Right lung (tissue), 10 donors: ENCODE measurements at places on chromosomes 5 and 9. TPM values are rescaled to one million over a fixed set of nuclear protein-coding genes. Genes with fewer than 3 reads are reported as not detected.

RLN2 gene
- polyA plus RNA-seq: 2.0 TPM

KIAA1191 gene
- 174 TPM for polyA plus RNA-seq

DNA sequence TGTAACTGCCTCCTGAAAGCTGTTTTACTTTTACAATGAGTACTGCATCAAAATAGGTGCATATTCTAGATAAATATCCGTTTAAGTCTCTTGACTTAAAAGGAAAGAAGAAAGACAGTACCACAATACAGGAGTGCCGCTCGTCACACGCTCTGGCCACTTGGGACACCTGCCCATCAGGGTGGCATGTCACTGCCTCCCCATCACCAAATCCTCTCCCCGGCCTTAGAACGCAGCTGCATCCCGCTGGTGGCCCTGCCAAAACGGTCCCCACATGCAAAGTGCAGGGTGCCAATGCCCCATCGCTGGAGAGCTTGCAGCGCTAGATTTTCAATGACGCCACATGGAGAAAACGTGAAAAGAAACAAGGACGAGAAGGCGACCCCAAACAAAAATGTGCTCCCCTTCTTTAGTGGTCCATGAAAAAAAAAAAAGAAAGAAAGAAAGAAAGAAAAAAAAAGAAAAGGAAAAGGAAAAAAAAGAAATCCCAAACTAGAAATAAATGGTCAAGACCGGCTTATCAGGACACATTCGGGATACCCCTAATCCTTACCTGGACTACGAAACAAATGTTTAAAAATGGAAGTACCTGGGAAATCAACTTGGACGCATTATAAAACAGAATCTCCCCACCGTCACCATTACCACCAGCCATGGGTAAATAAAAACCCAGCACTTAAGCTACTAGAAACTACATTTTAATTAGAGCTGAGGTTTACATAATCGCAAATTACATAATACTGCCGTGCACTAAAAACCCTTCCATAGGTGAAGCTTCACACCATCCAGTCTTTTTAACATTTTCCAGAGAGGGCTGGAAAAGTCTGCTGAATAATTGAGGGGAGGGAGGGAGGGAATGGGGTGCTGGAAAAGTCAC lies 1.0 kb downstream of the ANKH start:
- no peak for DNase-seq

DNA sequence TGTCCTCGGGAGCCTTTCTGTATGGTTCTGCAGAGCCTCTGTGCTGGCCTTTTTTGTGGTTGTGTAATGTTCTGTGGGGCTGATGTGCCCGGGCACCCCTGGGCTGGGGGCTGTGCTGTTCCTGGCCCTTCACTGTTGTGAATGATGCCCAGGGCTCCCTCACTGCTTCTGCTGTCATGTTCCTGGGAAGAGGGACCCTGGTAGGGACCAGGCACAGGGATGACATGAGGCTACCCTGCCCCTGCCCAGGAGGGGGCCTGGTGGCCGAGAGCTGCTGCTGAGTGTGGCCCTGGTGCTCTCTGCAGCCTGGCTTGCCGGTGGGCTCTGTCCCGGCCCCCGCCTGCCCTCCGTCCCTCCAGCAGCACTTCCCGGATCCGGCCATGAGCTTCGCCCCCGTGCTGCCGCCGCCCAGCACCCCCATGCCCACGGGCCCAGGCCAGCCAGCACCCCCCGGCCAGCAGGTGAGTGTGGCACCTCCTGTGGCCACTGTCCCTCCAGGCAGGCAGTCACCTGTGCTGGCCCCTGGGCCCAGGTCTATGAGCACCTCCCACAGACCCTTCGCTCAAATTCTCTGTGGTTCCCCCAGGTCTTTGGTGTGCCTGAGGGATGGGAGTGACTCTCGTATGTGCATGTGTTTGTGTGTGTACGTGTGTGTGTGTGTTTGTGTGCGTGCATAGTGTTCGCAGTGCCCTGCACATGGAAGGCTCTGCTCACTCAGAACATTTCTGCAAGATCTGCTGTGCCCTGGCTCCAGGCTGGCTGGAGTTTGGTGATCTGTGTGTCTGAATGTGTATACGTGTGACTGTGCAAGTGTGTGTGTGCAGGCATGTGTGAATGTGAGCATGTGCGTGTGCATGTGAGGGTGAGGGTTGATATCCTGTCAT lies 72.3 kb downstream of the WNK2 start:
- no peak for DNase-seq

GRCh38 chr5:11273180-11273903 lies 512.3 kb upstream of the DAP start:
- no peak for DNase-seq

DNA sequence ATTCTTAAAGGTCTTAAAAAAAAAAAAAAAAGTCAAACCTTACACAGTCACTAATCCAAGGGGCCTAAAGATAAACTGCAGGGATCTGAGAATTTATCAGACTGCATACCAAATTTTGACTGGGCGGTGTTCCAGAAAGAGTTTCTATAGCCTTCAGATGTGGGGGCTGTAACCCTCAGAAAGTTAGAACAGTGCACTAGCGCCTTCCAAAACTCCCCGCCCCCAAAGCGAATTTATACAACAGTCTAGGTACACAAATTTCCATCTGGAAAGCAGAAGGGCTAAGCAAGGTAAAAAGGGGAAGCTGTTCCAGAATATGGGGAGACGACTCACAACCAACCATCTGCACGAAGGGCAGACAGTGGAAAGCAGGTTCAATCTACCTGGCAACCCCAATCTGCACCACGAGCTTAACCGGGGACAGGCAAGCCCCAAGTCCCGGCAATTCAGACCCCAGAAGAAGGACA lies 813 bp downstream of the ERMP1 start:
- no peak for DNase-seq
